ENCODE measurements at places on chromosomes 7 and 10.

DNA sequence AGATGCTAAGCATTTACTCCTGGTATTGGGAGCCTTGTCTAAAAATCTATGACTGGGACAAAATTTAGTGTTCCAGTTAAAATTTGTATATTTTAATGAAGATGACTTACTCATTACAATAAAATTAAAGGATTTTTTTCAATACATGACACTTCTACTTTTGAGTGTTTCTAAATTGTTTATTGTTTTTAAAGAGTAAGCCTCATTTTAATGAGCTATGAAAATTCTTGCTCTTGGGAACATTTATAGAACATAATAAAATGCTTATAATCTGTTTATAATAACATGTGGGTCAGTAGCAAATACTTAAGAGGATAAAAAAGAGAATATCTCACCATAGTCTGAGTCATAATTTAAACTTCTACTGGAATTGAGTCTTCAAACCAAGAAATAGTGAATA is 149.5 kb downstream of the PLCE1 start:
- no peak for DNase-seq

DNA sequence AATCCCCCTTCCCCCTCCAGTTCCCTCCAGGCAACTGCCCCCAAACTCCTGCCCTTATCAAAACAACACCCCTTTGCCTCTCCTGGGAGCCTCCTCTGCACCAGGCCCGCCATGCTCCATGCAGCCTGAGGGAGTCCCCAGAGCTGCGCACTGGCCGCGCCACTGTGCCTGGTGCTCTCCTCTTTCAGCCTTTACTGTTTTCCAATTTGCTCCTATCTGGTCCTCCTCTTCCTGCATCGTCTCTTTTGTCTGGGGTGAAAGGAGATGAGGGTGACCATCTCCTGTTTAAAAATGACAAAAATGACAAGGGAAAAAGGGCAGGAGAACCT is 165.8 kb upstream of the ADCY1 start:
- no peak for DNase-seq

GRCh38 chr7:8070451-8071180 is 102.0 kb downstream of the GLCCI1 start:
- DNase-seq, result no peak

DNA sequence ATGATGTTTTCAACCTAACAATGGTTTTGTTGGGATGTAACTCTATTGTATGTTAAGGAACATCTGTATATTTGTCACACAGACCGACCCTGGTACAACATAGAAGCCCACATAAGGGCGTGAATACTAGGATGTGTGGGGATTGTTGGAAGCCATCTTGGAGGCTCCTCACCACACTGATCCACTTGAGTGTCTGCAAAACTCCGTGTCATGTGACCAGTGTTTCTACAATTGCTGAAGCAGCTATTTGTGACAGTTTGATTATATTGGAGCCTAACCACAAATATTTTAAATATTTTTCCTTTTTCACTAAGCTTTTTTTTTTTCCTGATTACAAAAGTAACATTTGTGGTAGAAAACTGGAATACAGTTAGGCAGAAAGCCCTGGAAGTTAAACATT is 27.9 kb downstream of the RALA start:
- DNase-seq, result no peak

Data from stimulated activated CD8-positive, alpha-beta memory T cell treated with anti-CD3 and anti-CD28 coated beads, Interleukin-4, amount 100 ng/mL, for 1 hour (primary cell).